Left cardiac atrium (tissue), 4 donors: ENCODE measurements at places on chromosomes 2 and 18.

DNA sequence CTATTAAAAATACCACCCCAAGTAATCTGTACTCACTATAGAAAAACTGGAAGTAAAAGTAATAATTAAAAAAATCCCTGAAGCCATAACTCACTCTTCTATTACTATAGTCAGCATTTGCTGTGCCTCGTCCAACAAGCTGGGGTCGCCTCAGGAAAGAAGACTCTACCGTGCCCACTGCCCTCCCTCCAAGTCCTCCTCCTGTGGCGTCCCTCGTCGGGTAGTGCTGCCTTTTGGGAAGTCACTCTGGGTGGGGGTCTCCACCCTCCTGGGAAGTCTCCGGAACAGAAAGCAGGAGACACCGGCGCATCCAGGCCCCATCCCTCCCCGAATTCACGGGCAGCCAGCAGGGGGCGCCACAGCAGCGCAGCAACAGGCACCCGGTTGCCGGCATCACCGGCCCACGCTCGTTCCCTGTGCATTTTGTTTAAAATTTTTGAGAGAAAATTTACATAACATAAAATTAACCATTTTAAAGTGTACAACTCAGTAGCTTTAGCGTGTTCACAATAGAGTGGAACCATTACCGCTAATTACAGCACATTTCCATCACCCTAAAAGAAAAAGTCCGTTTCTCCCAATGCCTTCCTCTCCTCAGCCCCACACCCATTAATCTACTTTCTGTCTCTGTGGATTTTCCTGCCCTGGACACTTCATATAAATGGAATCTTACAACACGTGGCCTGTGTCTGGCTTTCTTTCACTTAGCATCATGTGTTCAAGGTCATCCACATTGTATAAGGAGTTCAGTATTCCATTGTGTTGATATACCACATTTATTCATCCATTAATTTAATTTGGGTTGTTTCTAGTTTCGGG lies 62.2 kb downstream of the ADNP2 start:
- peak; percentile 62 for DNase-seq

GRCh38 chr2:70116936-70117552 lies 29.8 kb downstream of the PCBP1 start:
- DNase-seq: no peak

DNA sequence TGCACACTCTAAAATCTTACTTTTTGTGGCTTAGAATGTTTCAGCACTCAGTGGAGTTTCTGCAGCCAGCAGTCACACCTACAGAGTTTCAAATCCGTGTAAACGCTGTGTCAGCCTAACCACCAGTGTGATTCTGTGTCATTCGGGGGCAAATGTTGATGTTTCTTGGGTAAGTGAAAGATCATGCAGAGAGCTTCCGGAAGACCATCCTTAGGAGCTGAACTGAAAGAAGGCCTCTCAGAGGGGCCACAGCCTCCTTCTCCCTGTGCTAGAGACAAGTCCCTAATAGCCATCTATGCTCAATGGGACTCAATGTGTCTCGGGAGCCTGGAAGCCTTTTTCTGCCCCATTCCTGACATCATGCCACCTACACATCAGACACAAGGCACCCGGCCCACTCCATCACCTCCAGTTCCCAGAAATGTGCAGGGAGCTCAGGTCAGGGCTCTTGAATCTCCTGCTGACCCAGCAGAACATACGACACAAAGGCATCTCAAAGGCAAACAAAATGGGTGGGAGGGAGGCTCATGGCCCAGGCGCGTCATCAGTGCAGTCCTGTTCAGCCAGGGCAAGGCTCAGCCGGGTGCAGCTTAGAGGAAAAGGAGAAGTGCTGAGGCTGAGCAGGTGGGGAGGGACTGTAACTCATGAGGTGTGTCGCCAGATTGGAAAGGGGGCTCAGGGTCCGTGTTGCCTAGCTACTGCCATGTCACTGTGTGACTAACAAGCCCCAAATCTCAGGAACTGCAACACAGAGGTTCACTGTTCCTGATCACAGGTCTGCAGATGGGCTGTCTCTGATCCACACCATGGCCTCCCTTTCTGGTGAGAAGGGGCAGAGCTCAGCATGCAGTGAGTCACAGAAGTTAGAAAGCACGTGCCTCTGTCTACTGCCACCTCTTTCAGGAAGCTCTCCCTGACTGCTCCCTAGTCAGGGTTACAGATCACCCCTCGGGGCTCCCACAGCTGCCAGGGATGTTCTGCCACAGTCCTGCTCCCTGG lies 82.0 kb downstream of the SMAD7 start:
- DNase-seq: peak; percentile 21

GRCh38 chr2:238599549-238600505 lies 173.1 kb downstream of the ASB1 start:
- no peak for DNase-seq
